CD4-positive, alpha-beta T cell (primary cell): ENCODE measurements at places on chromosomes 3 and 15.

GRCh38 chr15:58924327-58924726, 9.2 kb downstream of the SLTM start:
- DNase-seq: no peak

DNA sequence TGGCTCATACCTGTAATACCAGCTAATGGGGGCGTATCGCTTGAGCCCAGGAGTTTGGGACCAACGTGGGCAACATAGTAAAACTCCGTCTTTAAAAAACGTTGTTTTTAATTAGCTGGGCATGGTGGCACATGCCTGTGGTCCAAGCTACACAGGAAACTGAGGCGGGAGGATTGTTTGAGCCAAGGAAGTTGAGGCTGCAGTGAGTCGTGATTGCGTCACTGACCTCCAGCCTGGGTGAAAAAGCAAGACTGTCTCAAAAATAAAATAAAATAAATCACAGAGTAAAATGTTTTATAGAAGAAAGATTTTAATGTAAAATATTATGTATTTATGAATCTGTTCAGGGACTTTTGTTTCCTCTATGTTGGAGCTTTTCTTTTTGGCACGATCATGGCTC, 15.3 kb upstream of the STRIT1 start:
- no peak for DNase-seq

GRCh38 chr3:34727700-34728099, 911.6 kb upstream of the ARPP21 start:
- no peak for DNase-seq

GRCh38 chr3:61669668-61670299, 108.4 kb downstream of the PTPRG start:
- no peak for DNase-seq

DNA sequence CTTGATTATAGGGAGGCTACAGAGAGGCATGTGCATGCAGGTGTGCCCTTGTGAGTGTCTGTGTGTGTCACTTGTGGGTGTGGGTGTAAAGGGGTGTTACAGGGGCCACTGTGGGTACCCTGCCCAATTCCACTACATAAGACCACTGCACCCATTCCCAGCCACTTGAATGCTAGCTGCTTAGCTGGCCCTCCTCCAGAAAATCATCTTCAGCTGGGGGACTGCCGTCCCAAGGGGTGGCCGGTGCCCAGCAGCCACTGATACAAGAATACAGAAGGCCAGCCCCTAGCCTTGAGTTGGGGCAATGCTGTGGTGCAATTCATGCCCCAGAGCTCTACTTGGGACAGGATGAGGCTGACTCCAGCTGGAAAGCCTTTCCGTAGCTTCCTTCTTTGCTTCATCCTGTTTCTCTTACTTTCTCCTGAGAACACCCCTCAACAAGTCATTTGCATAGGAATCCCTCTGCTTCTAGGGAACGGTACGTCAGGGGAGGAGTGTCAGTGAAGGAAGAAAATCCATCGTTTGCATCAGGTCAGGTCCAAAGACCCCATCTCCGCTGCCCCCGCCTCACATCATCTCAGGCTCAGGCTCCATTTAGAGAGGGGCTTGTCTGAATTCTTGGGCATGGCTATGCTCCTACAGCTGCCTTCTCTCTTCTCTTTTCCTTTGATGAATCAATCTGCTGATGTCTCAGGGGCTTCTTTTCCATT, 72.0 kb downstream of the SCN5A start:
- no peak for DNase-seq
